Heart left ventricle (tissue), 16 donors: ENCODE measurements at places on chromosomes 13 and 19. TPM values are rescaled to one million over a fixed set of nuclear protein-coding genes. Genes with fewer than 3 reads are reported as not detected.

The OVOL3 gene
- total RNA-seq = not detected

DNA sequence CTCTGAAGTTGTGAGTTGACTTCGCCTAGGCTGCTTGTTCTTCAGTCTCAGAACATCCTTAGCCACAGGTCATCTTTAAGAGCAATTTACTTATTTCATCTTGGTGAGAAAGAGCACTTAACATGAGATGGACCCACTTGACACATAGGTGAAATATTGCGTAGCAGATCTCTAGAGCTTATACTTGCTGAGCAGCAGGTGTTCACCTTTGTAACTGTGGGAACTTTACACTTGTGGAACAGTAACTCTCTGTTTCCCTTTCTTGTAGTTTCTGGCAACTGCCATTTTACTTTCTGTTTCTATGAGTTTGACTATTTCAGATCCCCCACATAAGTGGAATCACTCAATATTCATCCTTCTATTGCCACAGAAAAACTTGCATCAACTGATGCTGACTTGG is 95.7 kb downstream of the SLC10A2 start:
- no peaks in the 10 kb centered on the region for H3K27me3 ChIP-seq
- H3K27ac ChIP-seq = no peak overlapping the region
- H3K4me1 ChIP-seq = no peaks in the 10 kb centered on the region
- no peaks in the 10 kb centered on the region for H3K36me3 ChIP-seq

The GPR183 gene
- 1.2 TPM for total RNA-seq

- no peak overlapping the region for H3K4me3 ChIP-seq
- peaks cover 35% of the 10 kb centered on the region for H3K4me1 ChIP-seq
- DNase-seq = peak; percentile 57
- peak overlapping the region; percentile 20 for H3K27ac ChIP-seq
Measured at GRCh38 chr19:41223431-41224234, 4.6 kb downstream of the AXL start.

The CLEC17A gene
- not detected for total RNA-seq

- DNase-seq = no peak
- peak overlapping the region; percentile 77 for H3K27ac ChIP-seq
- H3K36me3 ChIP-seq = no peaks in the 10 kb centered on the region
- H3K4me3 ChIP-seq = no peak overlapping the region
- no peaks in the 10 kb centered on the region for H3K27me3 ChIP-seq
- H3K4me1 ChIP-seq = peaks cover 43% of the 10 kb centered on the region
Measured at GRCh38 chr13:48220592-48220980, 12.4 kb upstream of the ITM2B start.

The HAUS8 gene
- 3.2 TPM for total RNA-seq

DNA sequence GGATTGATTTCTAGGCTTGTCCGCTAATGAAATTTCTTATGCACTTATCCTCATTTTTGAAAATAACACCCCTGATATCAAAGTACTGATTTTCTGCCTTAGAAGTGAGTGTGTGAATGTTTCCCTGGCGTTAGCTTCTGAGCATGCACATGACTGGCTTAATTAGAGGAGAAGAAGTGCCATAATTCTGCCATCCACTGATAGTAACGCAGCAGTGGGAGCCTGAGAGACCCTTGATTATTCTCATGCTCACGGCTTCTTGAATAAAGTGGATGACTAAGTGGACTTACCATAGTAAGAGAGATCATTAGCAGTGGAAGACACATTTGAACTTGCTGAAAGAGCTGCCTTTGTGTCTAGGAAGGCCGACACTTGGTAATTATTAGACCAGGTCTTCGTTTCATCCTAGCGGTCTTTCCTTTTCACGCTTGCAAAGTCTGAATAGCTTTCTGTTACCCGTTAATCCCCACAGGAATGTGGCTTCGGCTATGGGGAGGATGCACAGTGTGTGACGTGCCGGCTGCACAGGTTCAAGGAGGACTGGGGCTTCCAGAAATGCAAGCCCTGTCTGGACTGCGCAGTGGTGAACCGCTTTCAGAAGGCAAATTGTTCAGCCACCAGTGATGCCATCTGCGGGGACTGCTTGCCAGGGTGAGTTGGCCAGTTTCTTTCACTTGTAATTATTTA is 45.3 kb downstream of the TNFRSF19 start:
- H3K27ac ChIP-seq = no peak overlapping the region
- H3K4me1 ChIP-seq = peaks cover 10% of the 10 kb centered on the region
- no peak overlapping the region for H3K4me3 ChIP-seq
- no peak for DNase-seq
- no peaks in the 10 kb centered on the region for H3K27me3 ChIP-seq

GRCh38 chr19:38213469-38213868 is 10.6 kb downstream of the DPF1 start:
- H3K27ac ChIP-seq = no peak overlapping the region
- no peaks in the 10 kb centered on the region for H3K36me3 ChIP-seq
- no peak overlapping the region for H3K4me3 ChIP-seq
- H3K27me3 ChIP-seq = peaks cover 31% of the 10 kb centered on the region

- no peaks in the 10 kb centered on the region for H3K27me3 ChIP-seq
- no peak overlapping the region for H3K4me3 ChIP-seq
- peak overlapping the region; percentile 66 for H3K27ac ChIP-seq
Measured at GRCh38 chr19:5627395-5627904, 4.6 kb downstream of the SAFB start.

The CGB5 gene
- not detected for total RNA-seq
